ENCODE measurements at places on chromosomes 6 and 20.

GRCh38 chr20:57435498-57436222 is 44.5 kb downstream of the RBM38 start:
- peak; percentile 25 for DNase-seq

DNA sequence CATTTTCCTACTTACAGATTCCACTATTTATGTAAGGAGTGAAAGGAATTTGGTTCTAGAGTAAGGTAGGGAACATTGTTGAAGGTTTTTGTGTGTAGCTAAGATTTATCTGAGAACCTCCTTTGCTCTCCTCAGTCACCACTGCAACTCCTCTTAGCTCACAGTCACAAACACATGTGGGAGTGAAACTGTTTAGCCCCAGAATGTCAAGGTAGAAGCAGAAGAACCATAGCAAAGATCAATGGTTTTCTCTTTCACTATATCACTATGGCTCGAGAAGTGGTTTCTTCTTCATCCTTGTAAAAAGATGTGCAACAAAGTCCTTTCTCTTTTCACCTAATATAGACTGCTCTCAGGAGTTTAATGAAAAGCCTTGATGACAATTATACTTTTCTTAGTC is 6.5 kb upstream of the DEFB112 start:
- DNase-seq: no peak

GRCh38 chr20:57908704-57909630 is 199.2 kb upstream of the PMEPA1 start:
- DNase-seq: no peak

- no peak for DNase-seq
Measured at GRCh38 chr6:105170059-105170458, 9.8 kb downstream of the POPDC3 start.

GRCh38 chr6:128963561-128963960 is 80.6 kb downstream of the LAMA2 start:
- DNase-seq: no peak

GRCh38 chr6:286681-287488 is 5.4 kb upstream of the DUSP22 start:
- DNase-seq: no peak

- DNase-seq: no peak
Measured at GRCh38 chr6:10174761-10175160, 240.1 kb downstream of the TFAP2A start.

- DNase-seq: no peak
Measured at GRCh38 chr6:69729870-69730449, 66.8 kb downstream of the LMBRD1 start.

GRCh38 chr20:25867776-25868649 is 171.4 kb upstream of the ZNF337 start:
- DNase-seq: peak; percentile 76
